ENCODE measurements at places on chromosomes 11 and 22. TPM values are rescaled to one million over a fixed set of nuclear protein-coding genes. Genes with fewer than 3 reads are reported as not detected.

The SLC22A9 gene
- total RNA-seq: not detected

The SC5D gene
- 33.8 TPM for total RNA-seq

The MYEOV gene
- not detected for total RNA-seq

The OR2AG1 gene
- total RNA-seq: not detected

The CBL gene
- total RNA-seq: 41.3 TPM

The KRTAP5-11 gene
- total RNA-seq: not detected

The CAVIN3 gene
- 1.3 TPM for total RNA-seq

The CD248 gene
- total RNA-seq: 9.1 TPM

The GDPD4 gene
- total RNA-seq: not detected

The ART1 gene
- not detected for total RNA-seq

The CDCA5 gene
- 77.5 TPM for total RNA-seq

The TYR gene
- not detected for total RNA-seq

The BIRC3 gene
- 33.9 TPM for total RNA-seq

The DERL3 gene
- total RNA-seq: 10.2 TPM

The PRRG4 gene
- 0.14 TPM for total RNA-seq

The OR4S1 gene
- total RNA-seq: not detected

The OR5P2 gene
- total RNA-seq: not detected

The CALCA gene
- total RNA-seq: not detected

The SFI1 gene
- 143 TPM for total RNA-seq

The SYT7 gene
- not detected for total RNA-seq

The NXPE2 gene
- total RNA-seq: not detected

The PATE2 gene
- total RNA-seq: not detected

The TCF20 gene
- 84.2 TPM for total RNA-seq

The PAX6 gene
- not detected for total RNA-seq

The UPK3A gene
- total RNA-seq: not detected

The CHRM1 gene
- not detected for total RNA-seq

The PKDREJ gene
- total RNA-seq: not detected

The HSPB2 gene
- not detected for total RNA-seq

The CCDC15 gene
- total RNA-seq: 8.6 TPM

The C11orf42 gene
- total RNA-seq: not detected

The DBX1 gene
- total RNA-seq: not detected

The TRIM51 gene
- not detected for total RNA-seq

The C22orf42 gene
- total RNA-seq: not detected

The TBX1 gene
- total RNA-seq: not detected

The COPB1 gene
- total RNA-seq: 92.8 TPM

The OR56A1 gene
- not detected for total RNA-seq

The LTO1 gene
- total RNA-seq: 27.5 TPM

The PTPRJ gene
- 70.2 TPM for total RNA-seq

The NTM gene
- not detected for total RNA-seq

The ADAMTS15 gene
- not detected for total RNA-seq

The FXYD2 gene
- total RNA-seq: 0.63 TPM

The INS gene
- total RNA-seq: not detected

The HOATZ gene
- total RNA-seq: not detected

The SCGB1D2 gene
- not detected for total RNA-seq

The SEPTIN3 gene
- total RNA-seq: 1.9 TPM
